ENCODE measurements at places on chromosomes 13 and 19.
A peak's percentile ranks its signal among the peaks of the same experiment; 100 is the strongest.

GRCh38 chr13:102773441-102774213, at the start of gene TEX30:
TEX30 (minus strand) TSS chr13:102773786; CDS start chr13:102770026, 3,760 bp downstream.
- peak; percentile 87 for DNase-seq

DNA sequence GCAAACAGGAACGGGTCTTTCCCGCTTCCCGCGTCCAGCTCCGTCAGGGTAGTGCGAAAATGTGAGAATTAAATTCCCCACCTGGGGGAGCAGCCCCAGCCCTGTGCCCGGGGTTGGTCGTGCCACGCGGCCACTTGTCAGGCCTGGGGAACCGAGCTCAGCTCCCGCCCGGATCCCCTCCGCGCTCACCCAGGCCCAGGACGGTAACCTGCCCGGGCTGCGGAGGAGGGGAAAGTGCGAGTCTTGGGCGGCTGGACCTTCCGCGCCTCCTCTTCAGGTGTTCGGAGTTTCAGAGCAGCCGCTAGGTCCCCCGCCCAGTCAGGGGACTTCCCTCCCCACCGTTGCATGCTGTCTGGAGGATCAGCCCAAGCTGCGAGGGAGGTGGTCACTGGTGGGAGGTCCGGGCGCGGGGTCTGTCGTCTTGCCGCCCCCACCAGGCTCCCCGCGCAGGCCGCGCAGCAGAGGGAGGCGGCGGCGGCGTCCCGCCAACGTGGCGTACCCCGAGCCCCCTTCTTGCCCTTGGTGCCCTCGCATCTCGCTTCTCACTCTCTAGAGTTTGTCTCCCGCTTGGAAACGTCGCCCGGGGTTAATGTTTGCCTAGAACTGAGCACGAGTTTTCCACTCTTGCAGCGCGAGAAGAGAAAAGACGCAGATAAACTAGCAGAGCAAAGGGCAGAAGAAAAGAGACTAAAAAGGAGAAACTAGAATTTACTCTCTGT, 8.1 kb downstream of the URAD start:
- DNase-seq = no peak

- no peak for DNase-seq
Measured at GRCh38 chr13:22235950-22236290, 565.0 kb downstream of the FGF9 start.

DNA sequence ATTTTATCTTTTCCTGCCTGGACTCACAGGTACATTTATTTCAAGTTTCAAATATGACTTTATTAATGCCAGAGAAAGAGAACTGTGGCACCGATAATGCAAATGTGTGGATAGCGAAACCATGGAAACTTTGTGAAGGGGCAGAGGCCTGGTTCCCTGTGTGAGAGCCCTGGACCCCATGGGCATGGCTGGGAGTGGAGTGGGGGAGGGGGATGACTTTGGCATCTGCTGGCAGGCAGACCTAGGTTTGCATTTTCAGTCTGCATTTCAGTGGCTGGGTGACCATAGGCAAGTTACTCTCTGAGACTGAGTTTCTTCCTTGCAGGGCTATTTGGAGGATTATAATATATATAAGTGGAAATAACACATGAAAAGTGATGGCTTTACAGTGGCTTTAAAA, 163.8 kb upstream of the TMTC4 start:
- DNase-seq = no peak

DNA sequence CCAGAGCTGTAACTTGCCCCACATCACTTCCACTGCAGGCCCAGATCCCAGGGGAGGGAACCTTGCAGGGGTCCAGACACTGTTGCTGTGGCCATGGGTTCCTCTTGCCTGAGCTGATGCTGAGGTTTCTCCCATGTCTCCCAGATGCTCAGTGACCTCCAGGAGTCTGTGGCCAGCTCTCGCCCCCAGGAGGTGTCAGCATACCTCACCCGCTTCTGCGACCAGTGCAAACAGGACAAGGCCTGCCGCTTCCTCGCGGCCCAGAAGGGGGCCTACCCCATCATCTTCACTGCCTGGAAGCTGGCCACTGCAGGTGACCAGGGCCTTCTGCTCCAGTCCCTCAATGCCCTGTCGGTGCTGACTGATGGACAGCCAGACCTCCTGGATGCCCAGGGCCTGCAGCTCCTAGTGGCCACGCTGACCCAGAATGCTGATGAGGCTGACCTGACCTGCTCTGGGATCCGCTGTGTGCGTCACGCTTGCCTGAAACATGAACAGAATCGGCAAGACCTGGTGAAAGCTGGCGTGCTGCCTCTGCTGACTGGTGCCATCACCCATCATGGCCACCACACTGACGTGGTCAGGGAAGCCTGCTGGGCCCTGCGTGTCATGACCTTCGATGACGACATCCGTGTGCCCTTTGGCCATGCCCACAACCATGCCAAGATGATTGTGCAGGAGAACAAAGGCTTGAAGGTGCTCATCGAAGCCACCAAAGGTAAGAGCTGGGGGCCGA, 12.1 kb upstream of the SLC25A42 start:
- DNase-seq = no peak

DNA sequence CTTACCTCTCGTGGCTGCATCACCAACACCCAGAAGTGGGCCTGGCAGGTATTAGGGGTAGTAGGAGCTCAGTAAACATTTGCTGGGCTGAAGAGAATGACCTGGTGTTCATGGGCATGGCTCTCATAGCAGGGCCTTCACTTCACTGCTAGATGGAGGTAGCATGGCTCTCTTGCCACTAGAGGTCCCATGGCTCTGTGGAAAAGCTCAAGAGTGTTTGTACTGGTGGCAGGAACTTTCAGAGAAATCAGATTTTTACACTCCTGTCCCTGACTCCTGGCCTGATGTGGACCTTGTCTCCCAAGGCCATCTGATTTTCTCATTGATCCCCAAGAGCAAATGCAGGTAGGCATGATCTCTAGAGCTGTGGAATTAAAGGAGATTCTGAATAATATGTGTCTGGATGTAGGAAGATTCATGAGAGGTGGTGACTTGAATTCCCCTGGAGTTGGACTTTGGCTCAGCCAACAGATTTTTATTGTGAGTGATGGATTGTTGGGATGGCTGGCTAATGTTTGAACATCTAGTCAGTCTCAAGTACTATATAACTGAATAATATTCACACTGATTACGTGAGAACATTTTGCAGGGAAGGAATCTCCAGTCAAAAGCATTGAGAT, 5.7 kb downstream of the ZNF574 start:
- DNase-seq = no peak

GRCh38 chr19:33100894-33101644, 20.1 kb downstream of the GPATCH1 start:
- DNase-seq = no peak

DNA sequence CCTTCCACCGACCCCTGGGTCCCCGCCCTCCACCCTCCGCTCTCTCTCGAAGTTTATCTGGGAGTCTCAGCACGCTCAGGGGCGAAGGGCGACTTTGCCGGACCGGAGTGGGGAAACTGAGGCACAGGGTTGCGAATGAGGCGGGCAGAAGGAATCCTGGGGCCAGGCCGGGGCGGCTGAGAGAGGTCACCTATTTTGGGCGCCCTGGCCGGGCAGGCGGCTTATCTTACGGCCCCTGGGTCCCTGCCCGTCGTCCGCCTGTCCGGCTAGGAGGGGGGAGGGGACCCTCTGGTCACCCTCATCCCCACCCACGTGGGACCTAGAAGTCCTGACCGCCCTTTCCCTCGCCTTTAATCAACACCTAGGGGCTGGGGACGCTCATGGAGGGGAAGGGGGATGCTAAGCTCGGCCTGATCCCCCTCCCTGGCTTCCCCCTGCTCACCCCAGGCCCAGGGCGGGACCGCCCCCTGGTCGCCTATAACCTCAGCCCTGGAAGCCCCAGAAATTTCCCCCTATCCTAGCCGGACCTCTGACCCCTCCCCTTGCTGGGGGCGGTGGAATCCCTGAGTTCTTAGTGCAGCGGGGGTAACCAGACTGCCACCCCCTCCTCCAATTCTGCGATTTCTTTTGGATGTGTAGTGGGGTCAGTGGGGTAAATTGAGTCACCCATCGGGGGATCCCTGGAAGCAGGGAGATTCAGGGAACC, 556 bp downstream of the TRIP10 start:
- DNase-seq = peak; percentile 39

GRCh38 chr19:35042056-35042730, 672 bp downstream of the HPN start:
- no peak for DNase-seq

- DNase-seq = no peak
Measured at GRCh38 chr19:21109116-21109515, 27.1 kb downstream of the ZNF714 start.

- DNase-seq = no peak
Measured at GRCh38 chr13:73169971-73170370, 111.2 kb downstream of the KLF5 start.

DNA sequence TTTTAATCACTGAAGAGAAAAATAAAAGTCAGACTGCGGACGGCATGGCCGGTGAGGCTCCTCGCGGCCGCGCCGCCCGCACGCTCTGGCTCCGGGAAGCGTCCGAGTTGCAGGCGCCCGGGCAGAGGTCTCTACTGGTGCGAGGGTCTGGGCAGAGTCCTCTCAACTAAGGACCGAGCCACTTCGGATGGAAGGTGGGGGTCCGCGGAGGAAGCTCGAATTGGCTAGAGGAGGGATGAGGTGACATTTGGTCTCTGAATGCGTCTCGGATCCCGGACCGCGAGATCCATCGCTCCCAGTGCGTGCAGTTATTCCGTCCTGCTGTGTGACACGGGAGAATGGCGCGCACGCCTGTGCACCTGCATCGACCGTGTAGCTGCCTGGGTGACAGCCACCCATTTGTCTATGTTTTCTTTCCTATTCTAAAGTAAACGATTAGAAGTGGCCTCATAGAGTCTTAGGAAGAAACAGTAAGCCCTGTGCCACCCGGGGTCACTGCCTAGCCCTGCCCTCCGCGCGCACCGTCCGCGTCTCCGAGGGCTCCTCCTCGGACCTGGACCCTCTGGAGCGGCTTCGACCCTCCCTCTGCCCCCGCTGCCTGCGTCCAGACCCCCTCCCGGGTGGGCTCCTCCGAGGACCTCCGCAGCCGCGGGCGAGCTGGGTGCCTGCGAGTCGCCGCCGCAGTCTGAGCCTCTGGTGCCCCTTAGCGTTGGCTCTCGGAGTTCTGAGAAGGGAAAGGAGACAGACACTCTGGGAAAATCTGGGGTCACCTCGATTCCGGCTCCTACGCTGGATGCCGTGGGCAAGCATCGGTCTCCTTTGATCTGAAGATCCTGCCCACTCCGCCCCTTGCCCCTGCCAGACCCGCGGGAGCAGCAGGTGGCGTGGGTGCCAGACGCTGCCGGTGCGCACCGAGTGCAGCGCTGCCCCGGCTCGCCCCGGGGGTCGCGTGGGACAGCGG, 347.4 kb downstream of the LIG4 start:
- peak; percentile 5 for DNase-seq

- DNase-seq = peak; percentile 99
Measured at GRCh38 chr19:39125554-39126311, at the start of gene PAK4. PAK4 (plus strand) TSS chr19:39125786; CDS start chr19:39169554, 43,768 bp downstream.

GRCh38 chr19:30546332-30546731, 174.1 kb downstream of the ZNF536 start:
- no peak for DNase-seq

DNA sequence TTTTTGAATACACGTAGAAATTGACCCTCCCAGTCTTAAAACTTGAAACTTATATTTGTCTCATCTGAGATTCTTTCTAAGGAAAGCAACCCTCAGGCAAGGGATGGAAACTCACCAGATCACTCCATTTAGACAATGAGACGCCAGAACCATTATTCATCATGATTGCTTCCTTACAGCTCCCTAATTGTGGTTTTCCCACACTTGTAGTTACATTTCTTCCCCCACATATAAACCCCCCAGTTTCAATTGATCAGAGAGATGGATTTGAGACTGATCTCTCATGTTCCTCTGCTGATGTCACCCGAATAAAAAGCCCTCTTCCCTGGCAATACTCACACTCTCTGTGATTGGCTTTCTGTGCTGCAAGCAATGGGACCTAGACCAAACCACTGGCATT, 197.9 kb upstream of the STARD13 start:
- DNase-seq = no peak

GRCh38 chr13:113645329-113645728, 12.7 kb downstream of the ATP4B start:
- DNase-seq = no peak

- no peak for DNase-seq
Measured at GRCh38 chr19:15843203-15843893, 27.9 kb upstream of the OR10H1 start.

- no peak for DNase-seq
Measured at GRCh38 chr13:111346101-111346680, 25.7 kb downstream of the TEX29 start.

DNA sequence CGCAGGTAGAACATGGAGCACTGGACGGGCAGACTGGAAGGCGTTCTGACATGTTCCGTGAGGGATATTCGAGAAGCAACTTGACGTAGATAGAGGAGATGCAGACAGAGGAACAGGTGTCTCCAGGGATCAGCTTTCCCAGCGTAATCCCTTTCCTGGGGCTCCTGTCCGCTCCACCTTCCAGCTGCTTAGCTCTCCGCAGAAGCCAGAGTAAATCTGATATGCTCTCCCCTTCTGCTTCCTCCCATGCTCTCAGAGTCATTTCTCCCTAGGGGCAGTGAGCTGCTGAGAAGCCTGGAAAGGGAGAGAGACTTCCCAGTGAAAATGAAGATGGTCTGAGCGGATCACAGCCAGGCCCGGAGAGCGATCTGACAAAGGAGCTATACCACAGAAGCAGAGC, 23.0 kb upstream of the OLFM4 start:
- DNase-seq = no peak

GRCh38 chr13:83471011-83471410, 411.3 kb downstream of the SLITRK1 start:
- DNase-seq = no peak

DNA sequence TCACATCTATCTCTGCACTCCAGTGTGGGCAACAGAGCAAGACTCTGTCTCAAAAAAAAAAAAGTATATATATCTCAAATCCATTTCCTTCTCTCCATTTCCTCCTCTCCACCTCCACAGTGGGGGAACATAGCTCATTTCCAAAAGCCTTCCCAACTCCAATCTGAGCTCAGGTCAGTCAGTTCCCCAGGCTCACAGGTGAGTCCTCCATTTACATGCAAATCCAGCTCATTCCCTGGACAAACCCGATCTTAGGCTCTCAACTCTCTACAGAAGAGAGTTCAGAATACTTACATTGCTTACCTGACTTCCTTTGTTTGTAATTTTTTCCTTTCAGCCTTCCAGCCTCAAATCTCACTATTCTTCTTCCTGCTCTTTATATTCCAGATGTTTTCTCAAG, 518.3 kb downstream of the GPC6 start:
- no peak for DNase-seq

DNA sequence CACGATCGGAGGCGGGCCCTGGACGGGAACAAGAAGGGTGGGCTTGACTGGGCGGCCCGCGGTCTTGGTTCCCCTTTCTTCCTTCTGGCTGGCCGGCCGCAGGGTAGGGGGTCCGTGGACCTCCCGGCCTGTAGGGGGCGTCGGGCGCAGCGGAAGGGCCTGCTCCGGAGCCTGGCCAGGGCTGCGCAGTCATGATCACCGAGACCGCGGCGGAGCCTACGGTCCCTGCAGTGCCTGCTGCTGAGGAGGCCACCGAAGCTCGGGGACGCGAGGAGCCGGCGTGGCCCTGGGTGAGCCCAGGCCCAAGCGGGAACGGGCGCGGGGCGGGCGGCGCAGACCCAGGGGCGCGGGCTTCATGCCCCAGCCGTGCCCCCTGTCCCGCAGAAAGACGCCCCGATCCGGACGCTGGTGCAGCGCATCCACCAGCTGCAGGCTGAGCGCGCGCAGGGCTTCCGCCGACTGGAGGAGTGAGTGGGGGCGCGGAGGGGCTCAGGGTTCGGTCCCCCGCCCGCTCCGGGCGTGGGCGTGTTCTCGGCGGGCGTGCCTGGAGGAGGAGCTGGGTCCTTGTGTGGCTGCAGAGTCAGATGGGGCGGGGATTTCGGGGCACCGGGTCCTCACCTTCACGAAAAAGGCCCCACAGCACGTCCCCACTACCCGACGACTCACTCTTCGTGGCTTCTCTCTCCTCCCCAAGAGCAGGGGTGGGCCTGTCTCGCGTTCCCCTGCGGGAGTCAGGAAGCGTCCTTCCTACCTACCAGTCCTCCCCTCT, at the start of gene REX1BD:
TSS of gene REX1BD (plus strand) at position 188 of the 769 bp plus-strand sequence. CDS start at position 192, 4 bp downstream.
- peak; percentile 88 for DNase-seq
